ENCODE measurements at places on chromosomes 4 and X. TPM values are rescaled to one million over a fixed set of nuclear protein-coding genes. Genes with fewer than 3 reads are reported as not detected.

COQ2 gene
- total RNA-seq: 17.3 TPM

DNA sequence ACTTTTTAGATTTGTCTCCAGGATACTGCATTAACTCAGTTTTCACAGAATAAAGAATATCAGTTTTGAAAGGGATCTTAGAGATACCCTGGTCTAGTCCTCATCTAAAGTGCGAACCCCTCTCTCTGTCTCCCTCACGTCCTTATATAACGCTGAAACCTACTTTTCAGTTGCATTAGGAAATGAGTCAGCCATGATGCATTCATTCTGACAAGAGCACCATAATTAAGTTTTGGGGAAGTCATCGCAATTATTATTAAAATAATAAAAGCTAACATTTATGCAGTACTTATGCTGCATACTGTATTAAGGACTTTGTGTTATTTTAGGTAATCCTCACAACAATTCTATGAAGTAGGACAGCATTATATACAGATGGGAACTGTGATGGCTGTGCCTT, 116.1 kb downstream of the REELD1 start:
- no peak for DNase-seq

GRCh38 chrX:68658530-68658929, 11.1 kb downstream of the STARD8 start:
- no peak for DNase-seq

DNA sequence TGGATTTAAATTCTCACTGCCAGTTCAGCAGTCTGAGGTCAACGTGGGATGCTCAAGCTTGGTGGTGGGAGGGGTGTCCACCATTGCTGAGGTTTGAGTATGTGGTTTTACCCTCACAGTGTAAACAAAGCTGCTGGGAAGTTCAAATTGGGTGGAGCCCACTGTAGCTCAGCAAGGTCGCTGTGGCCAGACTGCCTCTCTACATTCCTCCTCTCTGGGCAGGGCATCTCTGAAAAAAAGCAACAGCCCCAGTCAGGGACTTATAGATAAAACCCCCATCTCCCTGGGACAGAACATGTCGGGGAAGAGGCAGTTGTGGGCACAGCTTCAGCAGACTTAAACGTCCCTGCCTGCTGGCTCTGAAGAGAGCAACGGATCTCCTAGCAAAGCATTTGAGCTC, 14.9 kb upstream of the RRAGB start:
- DNase-seq: no peak

- DNase-seq: no peak
Measured at GRCh38 chr4:78441756-78442155, 109.8 kb upstream of the ANXA3 start.

GRCh38 chr4:176608346-176608745, 184.4 kb downstream of the VEGFC start:
- no peak for DNase-seq

DNA sequence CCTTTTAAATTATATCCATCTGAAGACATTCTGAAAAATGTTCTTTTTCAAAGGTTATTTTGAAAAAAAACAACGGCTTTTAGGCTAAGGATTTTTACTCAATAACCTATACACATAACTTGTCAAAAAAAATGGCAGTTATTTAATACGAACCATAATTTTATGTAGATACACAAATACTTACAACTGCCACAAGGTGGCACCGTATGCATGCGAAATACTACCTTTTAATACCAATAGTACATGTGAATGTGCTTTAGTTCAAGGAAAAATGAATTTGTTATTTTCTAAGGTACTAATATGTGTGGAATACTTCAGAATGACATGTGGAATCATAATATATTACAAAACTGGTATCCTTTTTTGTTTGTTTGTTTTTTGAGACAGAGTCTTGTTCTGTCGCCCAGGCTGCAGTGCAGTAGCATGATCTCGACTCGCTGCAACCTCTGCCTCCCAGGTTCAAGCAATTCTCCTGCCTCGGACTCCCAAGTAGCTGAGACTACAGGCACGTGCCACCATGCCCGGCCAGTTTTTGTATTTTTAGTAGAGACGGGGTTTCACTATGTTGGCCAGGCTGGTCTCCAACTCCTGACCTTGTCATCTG, 4.6 kb upstream of the MAD2L1 start:
- DNase-seq: no peak

DNA sequence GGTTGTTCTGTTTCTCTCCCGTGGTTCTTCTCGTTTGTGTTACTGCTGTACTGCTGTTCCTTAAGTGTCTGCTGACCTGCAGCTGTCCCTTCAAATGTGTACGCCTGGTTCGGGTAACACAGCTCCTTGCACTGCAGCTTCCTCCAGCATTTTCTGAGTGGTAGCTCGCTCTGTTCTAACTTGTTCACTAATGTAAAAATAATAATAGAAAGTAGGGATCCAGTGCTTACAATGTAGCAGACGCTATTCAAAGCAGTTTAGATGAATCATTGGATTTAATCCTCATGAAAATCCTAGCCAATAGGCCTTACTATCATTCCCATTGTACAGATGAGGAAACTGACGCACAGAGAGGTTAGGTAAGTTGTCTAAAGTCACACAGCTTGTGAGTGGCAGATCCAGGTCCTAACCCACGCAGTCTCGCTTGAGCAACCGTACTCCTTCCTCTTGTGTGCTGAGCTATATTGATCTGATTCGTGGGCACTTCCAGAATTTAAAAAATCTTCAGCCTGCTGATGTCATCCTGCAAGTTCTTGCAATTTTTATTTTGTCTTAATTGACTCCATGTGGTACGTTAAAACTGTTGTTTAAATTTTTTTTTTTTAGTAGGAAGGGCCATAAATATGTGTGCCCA, 448.2 kb upstream of the FAT1 start:
- no peak for DNase-seq

GRCh38 chr4:6551660-6552059, 23.3 kb upstream of the MAN2B2 start:
- DNase-seq: no peak

FGFR3 gene
- 254 TPM for total RNA-seq

DNA sequence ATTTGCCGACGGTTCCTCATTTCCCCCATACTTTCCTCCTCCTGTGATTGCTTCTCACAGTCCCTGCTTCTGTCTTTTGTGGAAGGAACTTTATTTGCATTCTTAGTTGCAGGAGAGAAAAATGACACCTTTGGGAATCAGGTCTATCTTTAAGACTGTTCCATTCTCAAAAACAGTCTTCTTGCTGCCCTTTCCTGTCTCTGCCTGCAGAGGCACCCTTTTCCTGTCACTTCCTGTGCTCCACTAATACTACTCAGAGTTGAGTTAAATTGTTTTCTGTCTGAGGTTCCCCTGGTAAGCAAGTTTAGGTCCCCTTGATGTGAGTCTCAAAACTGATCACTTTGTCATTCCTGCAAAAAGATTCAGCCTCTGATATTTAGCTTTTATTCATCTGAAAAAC, 208.8 kb upstream of the CLNK start:
- DNase-seq: no peak

SLC49A3 gene
- 3.6 TPM for total RNA-seq

USP26 gene
- total RNA-seq: not detected

YY2 gene
- total RNA-seq: 1.4 TPM

NHSL2 gene
- 0.97 TPM for total RNA-seq

- DNase-seq: no peak
Measured at GRCh38 chrX:1341545-1342184, 5.1 kb downstream of the IL3RA start.

DNA sequence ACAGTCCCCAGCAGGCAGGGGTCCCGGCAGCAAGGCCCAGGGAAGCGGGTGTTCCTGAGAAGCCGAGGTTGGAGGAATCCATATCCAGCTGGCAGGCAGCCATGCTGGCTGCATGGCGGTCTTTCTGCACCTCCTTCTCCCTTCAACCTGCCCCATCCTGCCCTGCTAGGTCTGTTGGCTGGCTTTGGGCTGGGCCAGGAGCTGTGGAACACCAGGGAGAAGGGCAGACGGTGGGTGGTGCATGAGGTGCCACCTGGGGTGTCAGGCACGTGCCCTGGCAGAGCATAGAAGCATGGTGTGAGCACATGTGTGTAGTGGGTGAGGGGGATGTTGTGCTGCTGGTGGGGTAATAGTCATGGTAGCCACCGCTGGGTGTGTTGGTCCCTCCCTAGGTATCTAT, 150.1 kb downstream of the PJA1 start:
- DNase-seq: no peak

GPRASP2 gene
- 3.4 TPM for total RNA-seq

- no peak for DNase-seq
Measured at GRCh38 chrX:13110433-13111324, 66.3 kb upstream of the FAM9C start.

CXorf51B gene
- total RNA-seq: not detected

DNA sequence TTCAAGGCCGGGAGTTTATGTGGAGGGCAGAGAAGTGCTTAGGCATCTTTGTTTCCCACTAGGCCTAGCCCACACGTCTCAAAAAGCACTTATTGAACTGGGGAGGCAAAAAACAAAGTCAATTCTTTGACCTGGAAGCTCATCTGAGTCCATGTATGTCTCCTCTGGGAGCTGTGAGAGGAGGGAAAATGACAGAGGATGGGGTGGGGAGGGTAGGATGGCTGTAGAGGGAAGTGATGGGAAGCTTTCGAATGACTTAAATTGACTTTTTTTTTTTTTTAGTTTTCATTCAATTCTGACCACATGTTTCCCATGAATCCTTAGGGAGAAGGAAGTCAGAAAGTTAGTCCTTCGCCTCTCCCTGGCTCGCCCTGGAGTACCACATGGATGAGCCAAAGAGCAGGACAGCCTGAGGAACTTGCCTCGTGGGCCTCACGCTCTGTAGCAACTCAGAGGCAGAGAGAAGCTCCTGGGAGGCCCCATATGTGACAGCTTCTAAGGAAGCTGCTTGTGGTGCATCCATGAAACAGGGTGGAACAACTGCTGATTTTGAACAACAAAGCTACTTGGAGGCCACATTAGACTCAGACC, 45.0 kb downstream of the NHSL2 start:
- no peak for DNase-seq

GRCh38 chr4:79471309-79471708, 63.3 kb upstream of the GK2 start:
- DNase-seq: no peak

DNA sequence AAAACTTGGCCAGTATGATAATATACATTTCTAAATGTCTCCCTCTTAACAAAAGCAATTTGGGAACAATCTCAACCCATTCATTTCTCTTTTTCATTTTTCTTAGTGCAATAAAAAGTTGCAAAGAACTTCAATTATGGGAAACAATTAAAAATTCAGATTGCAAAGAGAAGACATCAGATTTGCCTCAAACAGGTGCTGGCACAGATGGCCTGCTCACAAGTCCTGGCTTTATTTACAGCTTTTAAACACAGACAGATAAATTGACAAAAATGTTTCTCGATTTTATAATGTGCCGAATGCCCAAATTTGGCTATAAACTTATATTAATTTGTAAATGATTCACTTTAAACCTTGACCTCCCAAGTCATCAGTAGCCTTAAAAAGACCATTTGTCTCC, 28.7 kb downstream of the SLC4A4 start:
- no peak for DNase-seq

- no peak for DNase-seq
Measured at GRCh38 chr4:111362941-111363361, 740.1 kb upstream of the PITX2 start.

DNA sequence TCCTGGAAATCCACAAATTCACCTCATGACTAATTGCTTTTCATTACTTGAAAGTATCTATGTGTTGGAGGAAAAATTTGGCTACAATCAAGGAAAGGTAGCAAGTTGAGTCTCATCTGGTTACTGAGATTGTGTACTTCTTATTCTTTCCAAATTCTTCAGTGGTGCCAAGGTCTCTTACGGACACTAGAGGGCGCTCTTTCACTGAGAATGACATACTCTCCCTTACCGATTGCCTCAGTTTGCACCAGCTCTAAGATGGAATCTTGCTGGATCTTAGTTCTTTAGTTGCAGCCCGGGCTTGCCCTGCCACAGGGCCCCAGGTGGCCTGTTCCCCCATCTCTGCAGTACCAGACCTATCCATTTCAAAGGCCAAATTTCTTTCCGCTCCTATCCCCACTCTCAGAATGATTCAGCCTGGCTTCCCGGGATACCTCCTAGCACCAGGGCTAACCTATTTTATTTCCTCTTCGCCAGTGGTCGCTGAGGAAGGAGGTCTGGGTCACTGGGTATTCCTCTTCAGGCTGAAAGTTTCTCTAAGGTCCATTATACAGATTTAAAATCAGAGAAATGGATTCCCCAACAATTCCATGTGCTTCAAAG, 24.6 kb upstream of the GPR50 start:
- DNase-seq: no peak

DNA sequence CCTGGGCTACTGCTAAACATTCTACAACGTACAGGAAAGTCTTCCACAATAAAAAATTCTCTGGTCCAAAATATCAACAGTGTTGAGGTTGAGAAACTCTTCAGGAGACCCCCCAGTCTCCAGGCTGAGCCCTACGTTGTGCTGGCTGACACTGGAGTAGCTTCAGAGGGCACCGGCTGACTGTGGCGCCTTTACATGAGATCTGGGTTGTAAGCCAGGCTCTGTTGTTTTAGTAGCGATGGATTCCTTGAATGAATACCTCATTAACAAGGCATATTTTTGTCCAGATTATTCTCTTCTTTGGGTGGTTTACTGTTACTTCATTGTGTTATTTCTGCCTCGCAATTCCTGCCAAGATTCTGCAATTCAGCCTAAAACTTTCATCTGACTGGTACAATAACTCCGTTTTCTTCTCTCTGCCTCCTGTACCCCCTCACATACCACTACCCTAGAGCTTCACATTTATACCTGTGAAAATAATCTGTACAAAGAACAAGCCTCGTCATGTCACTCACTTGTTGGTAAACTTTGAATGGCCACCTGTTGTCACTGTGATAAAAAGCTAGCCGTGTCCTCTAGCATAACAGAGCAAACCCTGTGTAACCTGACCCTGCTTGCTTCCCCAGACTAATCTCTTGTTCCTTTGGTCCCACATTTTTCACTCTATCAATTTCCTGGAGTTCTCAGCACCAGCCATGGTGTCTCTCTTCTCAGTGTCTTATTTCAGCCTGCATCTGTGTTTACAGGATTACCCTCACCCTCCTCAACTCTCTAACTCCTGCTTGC, 1476.1 kb upstream of the TENM3 start:
- no peak for DNase-seq

DNA sequence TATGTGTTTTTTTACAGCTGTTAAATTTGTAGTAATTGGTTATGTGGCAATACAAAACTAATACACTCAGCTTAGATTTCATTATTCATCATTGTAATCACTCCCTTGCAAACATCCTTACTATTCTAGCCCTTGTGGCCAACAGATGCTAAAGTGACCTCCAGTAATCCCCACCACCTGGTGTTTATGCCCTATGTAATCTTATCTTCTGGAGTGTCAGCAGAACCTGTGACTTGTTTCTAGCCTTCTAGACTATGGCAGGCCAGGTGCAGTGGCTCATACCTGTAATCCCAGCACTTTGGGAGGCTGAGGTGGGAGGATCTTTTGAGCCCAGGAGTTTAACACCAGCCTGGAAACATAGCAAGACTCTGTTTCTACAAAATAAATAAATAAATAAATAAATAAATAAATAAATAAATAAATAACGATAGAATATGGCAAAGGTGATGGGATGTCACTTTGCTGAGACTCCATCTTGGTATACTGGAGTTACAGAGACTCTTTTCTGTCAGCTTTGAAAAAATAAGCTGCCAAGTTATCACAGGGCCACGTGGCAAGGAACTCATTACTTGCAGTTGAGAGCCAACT, 12.3 kb upstream of the TSR2 start:
- no peak for DNase-seq
